Cortex of kidney (tissue), 1 donor: ENCODE measurements at places on chromosomes 2 and 18.

GRCh38 chr2:196356332-196356731 lies 185.0 kb upstream of the STK17B start:
- DNase-seq, result no peak

- no peak for DNase-seq
Observed at GRCh38 chr2:118986738-118987137, 44.7 kb downstream of the MARCO start.

- no peak for DNase-seq
Observed at GRCh38 chr2:173359231-173359630, 4.6 kb downstream of the CDCA7 start.

DNA sequence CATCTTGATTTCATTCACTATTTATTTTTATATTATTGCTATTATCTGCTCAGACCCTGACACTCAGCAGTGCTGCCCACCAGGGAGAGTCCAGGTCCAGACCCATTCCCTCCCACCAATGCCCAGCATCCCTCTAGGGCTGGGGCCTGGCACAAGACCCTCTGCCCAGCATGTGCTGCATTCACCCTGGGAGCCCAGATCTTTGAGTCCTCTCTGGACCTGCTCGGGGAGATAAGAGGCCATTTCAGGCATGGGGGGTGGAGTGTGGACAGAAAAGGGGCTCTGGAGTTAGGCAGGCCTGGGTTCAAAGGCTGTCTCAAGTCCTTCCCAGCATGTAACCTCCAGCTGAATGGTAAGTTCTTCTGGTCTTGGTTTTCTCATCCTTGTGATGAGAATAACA lies 209.6 kb downstream of the CYP26B1 start:
- DNase-seq, result no peak

- DNase-seq, result no peak
Observed at GRCh38 chr2:67854798-67855197, 208.0 kb downstream of the C1D start.

- DNase-seq, result no peak
Observed at GRCh38 chr2:240127191-240127750, 8.8 kb downstream of the COPS9 start.

DNA sequence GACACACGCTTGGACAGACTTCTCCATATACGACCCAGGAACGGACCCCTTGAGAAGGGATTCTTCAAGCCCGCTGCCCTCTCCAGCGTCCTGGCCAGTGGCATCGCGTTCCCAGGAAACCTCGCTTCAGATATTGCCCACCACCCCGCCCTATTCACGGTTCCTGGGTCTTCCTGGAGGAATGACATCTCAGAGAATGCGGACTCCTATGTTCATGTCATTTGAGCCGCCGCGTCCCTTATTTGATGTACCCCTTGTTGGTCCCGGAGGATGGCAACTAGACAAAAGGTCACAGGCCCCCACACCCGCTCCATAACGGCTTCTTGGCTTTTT lies 588 bp upstream of the CCDC93 start:
- no peak for DNase-seq

- DNase-seq, result no peak
Observed at GRCh38 chr2:72118951-72119350, 28.7 kb downstream of the CYP26B1 start.

DNA sequence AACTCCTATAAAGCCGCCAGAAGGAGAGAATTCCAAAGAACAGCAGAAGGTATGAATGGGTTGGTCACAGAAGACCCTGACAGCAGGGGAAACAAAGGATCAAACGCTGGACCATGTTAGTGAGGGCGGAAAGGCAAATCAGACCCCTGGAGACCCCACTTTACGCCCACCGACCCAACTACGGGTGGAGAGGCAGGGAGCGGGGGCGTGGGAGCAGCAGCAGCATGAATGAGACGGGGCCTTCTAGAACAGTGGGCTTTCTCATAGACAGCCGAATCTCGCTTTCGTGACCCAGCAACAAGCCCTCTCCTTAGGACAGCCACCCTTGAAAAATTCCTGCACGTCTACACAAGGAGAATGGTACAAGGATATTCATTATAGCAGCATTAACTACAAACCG lies 191.0 kb downstream of the HDAC4 start:
- no peak for DNase-seq

DNA sequence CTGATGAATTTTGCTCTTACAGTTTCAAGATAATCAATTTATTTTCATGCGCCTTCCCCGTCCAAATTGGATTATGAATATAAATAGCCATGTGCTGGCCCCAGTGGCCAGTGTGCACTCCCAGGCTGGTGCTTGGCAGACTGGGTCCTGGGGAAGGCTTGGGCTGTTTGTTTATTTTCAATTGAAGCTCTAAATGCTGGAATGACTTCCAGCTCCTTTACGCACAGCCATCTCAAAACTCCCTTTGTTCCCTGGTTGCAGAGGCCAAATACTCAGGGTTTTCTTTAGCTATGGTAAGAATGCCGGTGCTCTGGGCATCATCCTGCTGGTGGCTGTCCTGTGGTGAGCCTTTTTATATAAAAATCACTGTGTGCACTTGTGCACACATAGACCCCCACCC lies 131.5 kb downstream of the PRKCE start:
- no peak for DNase-seq

GRCh38 chr2:34806396-34806795 lies 1207.3 kb upstream of the FAM98A start:
- DNase-seq, result no peak

DNA sequence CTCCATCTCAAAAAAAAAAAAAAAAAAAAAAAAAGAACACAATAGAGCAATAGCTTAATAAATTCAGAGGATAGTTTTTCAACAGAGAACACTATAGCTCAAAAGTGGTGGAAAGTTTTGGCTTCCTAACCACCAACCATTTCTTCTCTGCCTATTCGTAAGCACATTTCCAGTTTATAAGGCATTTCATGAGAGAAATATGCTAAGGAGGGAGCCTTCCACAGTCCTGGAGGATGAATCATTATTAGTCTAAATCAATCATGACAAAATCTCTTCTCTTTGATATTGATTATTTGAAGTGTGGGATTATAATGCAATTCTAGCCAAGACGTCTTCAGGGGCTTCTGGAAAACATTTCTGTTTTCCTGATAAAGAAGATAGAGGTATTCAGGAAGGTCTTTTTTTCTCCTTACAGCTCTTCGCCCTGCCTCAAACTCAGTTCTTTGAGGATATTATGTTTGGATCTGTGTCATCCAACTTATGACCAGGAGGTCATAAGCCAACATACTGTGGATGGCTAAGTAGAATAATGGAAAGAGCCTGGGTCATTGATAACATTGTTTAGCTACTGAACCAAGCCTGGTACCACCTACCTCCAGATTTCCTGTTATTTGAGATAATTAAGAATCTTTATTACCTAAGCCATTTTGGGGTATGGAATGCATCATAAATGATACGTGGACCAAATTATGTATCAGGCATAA lies 207.3 kb downstream of the TRIB2 start:
- no peak for DNase-seq

GRCh38 chr2:191115804-191116203 lies 35.0 kb downstream of the STAT4 start:
- no peak for DNase-seq

- no peak for DNase-seq
Observed at GRCh38 chr2:209368914-209369313, 54.9 kb upstream of the MAP2 start.

GRCh38 chr2:234046521-234046920 lies 4.0 kb upstream of the SPP2 start:
- no peak for DNase-seq

- DNase-seq, result no peak
Observed at GRCh38 chr2:74739129-74739528, 85.1 kb downstream of the SEMA4F start.

DNA sequence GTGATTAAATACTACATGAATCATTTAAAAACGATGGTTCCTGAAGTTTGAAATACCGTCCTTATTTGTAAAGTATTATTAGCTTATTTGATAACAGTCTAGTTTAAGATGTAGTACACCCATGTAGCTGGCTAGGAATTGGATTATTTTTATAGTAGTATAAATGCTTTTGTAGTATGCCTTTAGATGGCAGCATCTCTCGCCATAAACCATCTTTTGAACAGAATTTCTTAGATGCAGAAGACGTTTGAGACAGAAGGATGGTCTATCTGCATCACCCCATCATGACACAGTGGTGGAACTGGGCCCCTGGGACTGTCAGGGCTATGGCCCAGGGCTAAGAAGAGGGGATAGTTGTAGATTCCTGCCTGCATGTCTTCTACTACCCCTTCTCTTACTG lies 152.7 kb downstream of the WDSUB1 start:
- no peak for DNase-seq

DNA sequence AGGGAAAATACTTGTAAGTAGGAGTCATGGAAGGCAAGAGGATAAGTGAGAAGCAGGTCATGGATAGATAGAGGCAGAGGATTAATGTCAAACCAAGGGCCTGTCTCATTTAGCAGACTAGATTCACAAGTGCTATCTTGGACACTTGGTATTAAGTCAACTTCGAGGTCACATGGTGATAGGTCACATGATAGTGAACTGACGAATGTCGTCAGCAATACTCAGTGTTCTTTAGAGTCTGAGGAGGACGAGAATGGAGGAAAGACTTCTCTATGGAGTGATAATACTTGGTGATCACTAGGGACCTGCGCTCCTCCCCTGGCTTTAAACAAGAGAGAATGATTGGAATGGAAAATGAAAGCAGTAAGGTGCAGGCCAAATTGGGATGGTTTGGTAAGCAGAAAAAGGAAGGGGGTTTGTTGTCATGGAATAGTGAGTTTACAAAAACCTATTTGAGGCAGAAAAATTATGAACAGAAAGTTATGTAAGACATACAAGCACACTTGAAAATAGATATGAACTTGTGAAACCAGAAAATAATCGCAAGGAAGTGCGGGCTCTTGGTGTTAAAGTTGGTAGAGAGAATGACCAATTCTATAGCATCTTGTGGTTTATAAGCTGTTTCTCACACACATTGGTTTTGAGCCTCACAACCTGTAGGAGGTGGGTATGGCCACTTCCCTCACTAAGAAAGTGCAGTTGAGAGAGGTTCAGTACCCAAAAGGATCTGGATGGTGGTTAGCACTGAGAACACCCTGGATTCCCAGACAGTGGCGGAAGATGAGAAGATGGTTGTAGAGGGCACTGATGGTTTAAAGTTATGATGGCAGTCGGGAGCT lies 141.5 kb downstream of the WDSUB1 start:
- no peak for DNase-seq

DNA sequence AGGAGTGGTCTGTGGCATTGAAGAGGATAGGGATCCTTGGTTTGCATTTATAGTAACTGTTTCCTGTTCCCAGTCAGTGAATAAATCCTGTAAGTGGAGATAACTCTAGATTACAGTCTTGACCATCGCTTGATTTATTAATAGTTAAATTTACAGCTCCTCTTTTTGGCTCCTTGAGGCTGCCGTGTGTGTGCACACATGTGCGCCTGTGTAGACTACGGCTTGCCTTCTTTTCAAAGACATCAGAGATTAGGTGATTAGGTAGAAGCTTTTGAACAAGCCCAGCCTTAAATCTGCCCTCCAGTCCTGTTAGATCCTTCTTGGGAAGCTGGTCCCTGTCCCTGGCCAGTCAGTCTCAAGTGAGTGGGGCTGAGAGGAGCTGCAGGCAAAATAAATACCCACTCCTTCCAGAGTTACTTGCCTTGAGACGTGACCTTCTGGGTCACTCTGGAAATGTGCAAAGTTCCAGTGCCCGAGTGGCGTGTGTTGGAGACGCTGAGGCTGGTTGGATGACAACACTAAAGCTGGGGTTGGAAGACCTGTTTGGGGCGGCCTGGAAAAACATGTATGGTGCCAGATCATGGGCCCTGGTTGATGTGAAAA lies 32.0 kb downstream of the TCF7L1 start:
- DNase-seq, result no peak

DNA sequence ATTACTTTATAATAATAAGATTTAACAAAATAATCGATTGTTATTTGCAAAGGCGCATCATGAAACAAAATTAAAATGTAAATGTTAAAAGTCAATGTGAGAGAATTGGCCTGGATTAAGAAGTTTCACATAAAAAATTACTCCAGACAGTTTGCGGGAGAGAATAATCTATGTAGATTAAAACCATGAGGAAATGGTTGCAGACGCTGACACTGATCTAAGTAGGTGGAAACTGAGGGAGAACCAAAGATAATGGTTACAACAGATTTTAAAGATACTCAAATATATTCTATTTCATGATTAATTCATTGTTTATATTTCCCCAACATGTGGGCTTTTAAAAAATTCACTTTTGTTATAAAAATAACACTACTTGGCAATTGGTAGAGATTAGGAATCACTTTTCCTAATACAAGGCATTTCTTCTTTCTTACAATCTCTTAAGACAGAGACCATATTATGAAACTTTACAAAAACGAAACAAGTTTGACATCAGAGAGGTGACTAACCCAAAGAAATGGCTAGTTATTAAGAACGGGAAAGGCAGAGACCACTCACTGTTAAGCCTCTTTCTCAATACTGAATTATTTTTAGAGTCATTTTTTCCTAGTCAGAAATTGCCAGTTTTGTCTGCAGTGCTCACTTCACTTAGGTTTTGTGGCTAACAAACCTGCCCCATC lies 1.6 kb downstream of the KANSL1L start:
- no peak for DNase-seq

GRCh38 chr2:47323009-47323821 lies 79.7 kb upstream of the MSH2 start:
- no peak for DNase-seq

DNA sequence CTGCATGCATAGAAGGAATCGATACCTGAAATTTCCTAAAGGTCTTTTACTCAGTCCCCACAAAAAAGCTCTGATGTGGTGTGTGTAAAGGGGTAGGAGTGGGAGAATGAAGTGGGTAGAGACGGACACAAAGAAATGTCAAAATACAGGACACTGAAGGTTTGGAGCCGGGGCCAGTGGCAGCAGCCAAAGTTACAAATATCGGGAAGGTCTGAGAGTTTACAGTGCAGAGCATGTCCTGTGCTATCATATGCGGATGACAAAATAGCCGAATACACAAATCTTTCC lies 89.9 kb upstream of the STON1 start:
- no peak for DNase-seq

DNA sequence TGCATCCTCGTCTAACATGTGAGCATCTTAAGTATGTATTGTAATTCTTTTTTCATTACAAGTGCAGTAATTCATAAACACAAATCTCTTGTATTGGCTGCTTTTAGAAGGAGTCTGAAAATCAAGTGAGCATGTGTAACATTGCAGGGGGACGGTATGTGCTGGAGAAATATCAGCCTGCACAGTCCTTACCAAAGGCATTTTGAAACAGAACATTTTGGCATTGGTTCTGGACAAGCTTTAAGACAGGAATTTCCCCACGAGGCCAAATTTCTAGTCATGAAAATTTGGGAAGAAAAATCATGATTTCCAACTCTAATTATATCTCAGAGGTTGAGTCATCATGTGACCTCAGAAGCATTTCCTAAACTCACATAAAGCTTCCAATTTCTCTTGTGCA lies 24.7 kb upstream of the NRP2 start:
- no peak for DNase-seq
